Fibroblast of the conjunctiva (primary cell): ENCODE measurements at places on chromosomes 1 and 21.

- no peak for DNase-seq
Measured at GRCh38 chr1:150302902-150303301, 9.2 kb downstream of the MRPS21 start.

GRCh38 chr1:160666079-160666442 lies 19.2 kb upstream of the SLAMF1 start:
- no peak for DNase-seq

GRCh38 chr1:27658951-27659496 lies 13.0 kb downstream of the IFI6 start:
- DNase-seq = no peak

DNA sequence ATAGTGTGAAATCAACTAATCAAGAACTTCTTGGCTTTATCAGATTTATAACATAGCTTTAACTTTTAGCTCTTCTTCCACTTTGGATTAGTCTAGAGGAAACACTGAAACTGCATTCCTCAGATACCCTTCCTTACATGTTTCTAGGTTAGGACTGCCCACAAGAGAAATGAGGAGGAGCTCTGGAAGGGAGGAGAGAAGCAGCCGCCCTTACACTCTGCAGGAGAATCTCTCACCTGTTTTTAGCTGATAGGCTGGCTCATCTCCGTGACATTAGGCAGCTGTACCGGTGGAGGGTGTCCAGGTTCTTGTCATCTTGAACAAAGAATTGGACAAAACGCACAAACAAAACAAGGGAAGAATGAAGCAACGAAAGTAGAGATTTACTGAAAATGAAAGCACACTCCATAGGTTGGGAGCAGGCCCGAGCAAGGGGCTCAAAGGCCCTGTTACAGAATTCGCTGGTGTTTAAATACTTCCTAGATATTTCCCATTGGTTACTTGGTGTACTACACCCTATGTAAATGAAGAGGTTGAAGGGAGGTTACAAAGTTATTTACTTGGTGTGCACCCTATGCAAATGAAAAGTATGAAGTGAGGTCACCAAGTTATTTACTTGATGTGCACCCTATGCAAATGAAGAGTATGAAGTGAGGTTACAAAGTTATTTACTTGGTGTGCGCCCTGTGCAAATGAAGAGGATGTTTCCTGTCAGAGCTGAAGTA lies 524.9 kb upstream of the CHRM3 start:
- no peak for DNase-seq

GRCh38 chr1:205576805-205577761 lies 54.7 kb downstream of the ELK4 start:
- no peak for DNase-seq

- DNase-seq = no peak
Measured at GRCh38 chr1:207813946-207814345, 62.1 kb downstream of the CD46 start.

- no peak for DNase-seq
Measured at GRCh38 chr1:111602974-111603373, 16.6 kb upstream of the RAP1A start.

- no peak for DNase-seq
Measured at GRCh38 chr1:85343213-85343611, 66.8 kb upstream of the BCL10 start.
